Activated CD8-positive, alpha-beta T cell treated with anti-CD3 and anti-CD28 coated beads for 36 hours (primary cell): ENCODE measurements at places on chromosomes 7 and 10. TPM values are rescaled to one million over a fixed set of nuclear protein-coding genes. Genes with fewer than 3 reads are reported as not detected.

TLX1 gene
- total RNA-seq = not detected

GRM3 gene
- total RNA-seq = not detected

PRRT4 gene
- 0.20 TPM for total RNA-seq

- no peak for DNase-seq
Observed at GRCh38 chr10:72098301-72098835, 10.0 kb upstream of the SPOCK2 start.

GRCh38 chr7:90222811-90223725, 11.5 kb downstream of the STEAP2 start:
- no peak for DNase-seq

DNA sequence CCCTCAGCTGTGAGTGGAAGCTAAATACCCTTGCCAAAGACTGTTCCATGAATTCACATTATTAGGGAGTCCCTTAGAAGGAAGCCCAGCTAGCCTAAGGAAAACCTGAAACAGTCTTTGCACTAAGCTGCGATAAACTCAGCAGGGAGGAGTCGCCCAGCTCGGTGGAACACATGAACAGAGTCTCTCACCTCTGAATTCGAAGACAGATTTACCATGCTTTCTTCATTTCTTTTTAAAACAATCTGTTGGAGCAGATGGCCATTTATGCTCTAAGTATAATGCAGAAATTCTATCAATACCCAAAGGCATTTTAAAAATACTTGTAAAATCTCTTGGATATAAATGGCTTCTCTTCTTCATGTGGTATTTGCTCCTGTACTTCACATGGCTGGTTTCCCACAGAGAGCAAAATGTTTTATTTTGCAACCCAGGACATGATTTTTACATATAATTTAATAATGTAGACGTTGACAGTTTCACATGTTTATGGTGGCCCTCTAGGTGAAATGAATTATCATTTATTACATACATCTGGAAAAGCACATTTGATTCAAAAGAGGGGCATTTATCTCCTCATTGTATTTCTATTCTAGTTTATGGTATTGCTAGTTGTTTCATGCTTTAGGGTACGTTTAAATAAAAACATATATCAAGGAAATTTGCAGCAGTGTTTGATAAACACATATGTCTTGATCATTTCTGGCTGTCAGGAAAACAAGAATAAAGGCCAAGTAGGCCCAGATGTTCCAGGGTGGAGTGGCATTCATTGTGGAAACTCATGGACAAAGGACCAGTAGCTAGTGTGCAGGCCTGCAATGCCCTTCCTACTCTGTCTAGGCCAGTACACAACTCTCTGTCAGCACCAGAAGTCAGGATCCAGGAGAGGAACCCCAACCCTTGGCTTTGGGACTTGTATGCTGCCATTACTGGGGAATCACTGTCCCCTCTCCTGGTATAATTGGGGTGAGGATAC, 52.2 kb downstream of the LRGUK start:
- DNase-seq = no peak

DNA sequence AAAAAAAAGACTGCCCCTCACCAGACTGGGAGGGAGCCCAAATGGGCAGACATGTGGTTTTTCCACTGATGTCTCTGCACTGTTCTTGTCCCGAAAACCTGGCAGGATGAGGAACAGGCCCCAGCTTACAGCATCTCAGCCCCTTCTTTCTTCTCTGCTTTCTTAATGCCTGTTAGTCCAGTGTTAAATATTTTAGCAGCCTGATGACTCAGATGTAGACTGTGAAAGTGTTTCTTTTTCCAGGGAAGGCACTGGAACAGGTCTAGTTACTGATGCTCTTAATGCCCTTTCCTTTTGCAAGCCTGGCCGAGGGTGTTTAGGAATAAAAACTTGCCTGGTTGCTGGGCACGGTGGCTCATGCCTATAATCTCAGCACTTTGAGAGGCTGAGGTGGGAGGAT, 107.7 kb downstream of the TACC2 start:
- DNase-seq = no peak

GRCh38 chr10:120800528-120801323, 50.4 kb upstream of the WDR11 start:
- no peak for DNase-seq

DNA sequence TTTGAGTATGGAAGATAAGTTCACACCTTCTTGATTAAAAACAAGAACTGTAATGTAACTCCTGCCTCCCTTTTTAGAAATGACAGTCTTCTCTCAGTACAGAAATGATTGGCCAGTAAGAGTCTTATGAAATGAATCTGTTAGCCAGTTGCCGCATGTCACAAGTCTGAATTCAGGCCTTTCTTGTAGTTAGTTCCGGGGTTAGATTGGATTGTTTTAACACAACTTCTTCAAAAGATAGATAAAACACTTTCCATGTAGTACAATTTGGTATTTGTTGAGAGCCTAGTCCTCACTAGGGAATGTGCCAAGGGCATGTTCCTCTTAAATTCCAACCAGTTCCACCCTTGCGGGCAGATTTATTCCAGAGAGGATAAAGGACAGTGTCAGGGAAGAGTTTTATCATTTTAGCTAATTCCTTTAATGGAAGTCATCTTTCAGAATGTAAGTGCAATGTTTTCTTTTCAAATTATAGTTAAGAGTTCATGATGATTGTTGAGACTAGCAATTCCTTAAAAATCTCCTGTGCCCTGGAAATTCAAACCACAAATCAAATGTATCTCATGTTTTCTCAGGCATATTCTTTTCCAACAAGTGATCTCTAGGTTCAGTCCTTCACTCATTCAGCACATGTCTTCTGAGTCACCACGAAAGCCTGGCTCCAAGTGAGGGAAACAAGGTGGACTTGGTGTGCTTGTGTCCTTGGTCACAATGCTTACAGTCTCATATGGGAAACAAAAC, 4.1 kb downstream of the FHIP2A start:
- DNase-seq = peak; percentile 16

- DNase-seq = no peak
Observed at GRCh38 chr10:20622531-20623211, 274.4 kb downstream of the NEBL start.

- no peak for DNase-seq
Observed at GRCh38 chr7:115299397-115300037, 377.6 kb downstream of the MDFIC start.

CLRN3 gene
- not detected for total RNA-seq

DNA sequence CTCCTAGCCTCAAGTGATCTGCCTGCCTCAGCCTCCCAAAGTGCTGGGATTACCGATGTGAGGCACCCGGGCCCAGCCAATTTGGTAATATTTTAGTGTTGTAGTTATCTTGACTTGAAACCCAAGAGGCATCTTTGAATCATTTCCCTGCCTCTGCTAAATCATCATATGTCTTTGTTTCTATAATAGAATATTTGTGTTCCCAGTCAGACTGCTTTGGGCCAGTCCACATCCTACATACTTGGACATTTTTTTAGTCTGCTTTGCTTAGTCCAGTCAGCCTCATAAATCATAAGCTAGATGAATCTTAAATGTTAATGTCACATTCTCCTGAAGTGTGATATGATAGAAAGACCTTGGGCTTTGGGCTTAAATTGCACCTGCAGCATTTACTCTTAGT, 5.9 kb downstream of the STAM start:
- no peak for DNase-seq

GRCh38 chr10:77789016-77789415, 137.5 kb downstream of the DLG5 start:
- no peak for DNase-seq

SCART1 gene
- 2.8 TPM for total RNA-seq

DNA sequence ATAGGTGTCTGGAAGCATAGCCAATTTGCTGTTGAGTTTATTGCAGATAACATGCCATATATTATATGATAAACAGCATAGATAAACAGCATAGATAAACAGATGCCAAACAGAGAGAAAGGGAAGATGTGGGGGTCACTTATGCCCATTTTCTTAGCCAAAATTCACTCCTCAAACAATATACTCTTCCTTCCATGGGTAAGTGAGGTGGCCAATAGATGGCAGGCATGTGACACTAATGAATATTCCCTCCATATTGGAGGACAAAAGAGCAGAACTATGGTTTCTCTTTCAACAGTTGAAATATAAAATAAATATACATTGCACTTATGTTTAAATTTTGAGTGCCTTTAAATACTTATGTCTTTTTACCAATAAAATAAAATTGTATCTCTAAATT, 1212.8 kb downstream of the REEP3 start:
- peak; percentile 5 for DNase-seq

GIMAP4 gene
- total RNA-seq = 88.3 TPM

SLC39A12 gene
- total RNA-seq = not detected

GRCh38 chr10:115566867-115567266, 473.7 kb downstream of the ATRNL1 start:
- DNase-seq = no peak

- DNase-seq = no peak
Observed at GRCh38 chr7:107559864-107560263, 3.9 kb downstream of the COG5 start.

DNA sequence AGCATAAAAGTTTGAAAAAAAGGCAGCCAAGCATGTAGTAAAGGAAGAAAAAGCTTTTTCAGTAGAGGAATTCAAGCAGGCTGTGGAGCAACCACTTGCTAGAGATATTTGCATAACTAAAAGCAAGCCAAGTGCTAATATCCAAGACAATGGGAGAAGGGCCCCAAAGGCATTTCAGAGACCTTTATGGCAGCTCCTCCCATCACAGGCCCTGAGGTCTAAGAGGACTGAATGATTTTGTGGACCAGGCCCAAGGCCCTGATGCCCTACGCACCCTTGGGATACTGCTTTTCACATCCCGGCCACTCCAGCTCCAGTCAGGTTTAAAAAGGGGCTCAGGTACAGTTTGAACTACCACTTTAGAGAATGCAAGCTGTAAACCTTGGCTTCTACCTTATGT, 261.7 kb upstream of the SEMA3C start:
- no peak for DNase-seq

TYW1B gene
- total RNA-seq = 1.8 TPM
